ENCODE measurements at places on chromosomes 3 and 15. TPM values are rescaled to one million over a fixed set of nuclear protein-coding genes. Genes with fewer than 3 reads are reported as not detected.
A peak's percentile ranks its signal among the peaks of the same experiment; 100 is the strongest.

DNA sequence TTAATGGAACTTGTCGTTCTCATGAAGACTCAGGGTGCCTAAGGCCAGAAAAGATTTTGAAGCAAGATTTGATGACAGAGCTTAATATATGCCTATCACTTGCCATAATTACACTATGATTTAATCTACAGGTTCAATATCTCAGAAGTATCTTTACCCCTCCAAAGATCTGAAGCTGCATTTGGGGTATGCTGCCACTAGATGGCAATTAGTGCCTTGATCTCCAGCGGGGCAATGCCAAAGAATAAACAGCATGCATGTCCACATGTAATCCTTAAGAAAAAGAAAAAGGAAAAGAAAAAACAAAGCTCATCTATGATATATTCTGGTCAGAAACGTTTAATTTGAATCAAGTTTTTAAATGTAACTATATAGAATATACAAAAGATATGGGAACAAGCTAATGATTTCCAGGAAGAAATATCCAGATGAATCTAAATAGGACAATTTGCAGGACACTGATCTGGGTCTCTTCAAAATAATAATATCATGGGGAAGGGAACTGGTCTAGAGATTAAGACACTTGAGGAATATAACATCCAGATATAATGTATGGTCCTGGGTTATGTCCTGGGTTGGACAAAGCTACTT is 55.0 kb upstream of the SOX14 start:
- no peak for DNase-seq

- no peak for DNase-seq
Observed at GRCh38 chr15:58260205-58260724, 122.1 kb downstream of the AQP9 start.

Gene PDE12
- polyA plus RNA-seq = 6.1 TPM

GRCh38 chr15:83207009-83207659 is 489 bp downstream of the HDGFL3 start:
- peak; percentile 76 for DNase-seq

Gene C3orf20
- polyA plus RNA-seq = not detected

Gene IL17RB
- polyA plus RNA-seq = 87.4 TPM

GRCh38 chr3:164459521-164460151 is 618.7 kb downstream of the SI start:
- no peak for DNase-seq

Gene CCDC13
- 7.0 TPM for polyA plus RNA-seq

- no peak for DNase-seq
Observed at GRCh38 chr15:29014493-29014892, 128.7 kb downstream of the APBA2 start.

GRCh38 chr3:156332304-156332703 is 211.9 kb downstream of the KCNAB1 start:
- DNase-seq = no peak

GRCh38 chr15:68637767-68638404 is 59.1 kb downstream of the CORO2B start:
- DNase-seq = peak; percentile 82
